ENCODE measurements at places on chromosomes 5 and 9.

DNA sequence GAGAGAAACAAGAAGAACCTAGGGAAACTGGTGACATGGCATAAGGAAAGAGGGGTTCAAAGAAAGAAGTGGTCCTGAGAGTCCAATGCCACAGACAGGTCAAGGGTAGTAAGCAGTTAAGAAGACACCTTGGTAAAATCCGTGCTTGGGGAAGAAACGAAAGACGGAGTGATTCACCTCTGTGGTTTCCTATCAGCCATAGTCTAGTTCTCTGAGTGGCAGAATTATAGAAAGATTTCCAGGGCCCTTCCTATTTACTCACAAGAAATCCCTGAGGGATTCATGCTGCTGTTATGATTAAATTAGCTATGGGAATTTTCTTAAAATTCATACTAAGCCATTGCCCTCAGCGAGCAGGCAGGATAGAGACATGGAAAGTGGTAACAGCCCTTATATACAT lies 31.7 kb downstream of the IL33 start:
- no peak for DNase-seq

- no peak for DNase-seq
Measured at GRCh38 chr5:25579111-25579510, 934.3 kb upstream of the CDH10 start.

GRCh38 chr5:173015192-173015591 lies 31.6 kb downstream of the ATP6V0E1 start:
- DNase-seq: no peak

- no peak for DNase-seq
Measured at GRCh38 chr5:87150630-87151029, 117.1 kb upstream of the RASA1 start.

- DNase-seq: no peak
Measured at GRCh38 chr5:62386824-62387223, 16.9 kb downstream of the DIMT1 start.

DNA sequence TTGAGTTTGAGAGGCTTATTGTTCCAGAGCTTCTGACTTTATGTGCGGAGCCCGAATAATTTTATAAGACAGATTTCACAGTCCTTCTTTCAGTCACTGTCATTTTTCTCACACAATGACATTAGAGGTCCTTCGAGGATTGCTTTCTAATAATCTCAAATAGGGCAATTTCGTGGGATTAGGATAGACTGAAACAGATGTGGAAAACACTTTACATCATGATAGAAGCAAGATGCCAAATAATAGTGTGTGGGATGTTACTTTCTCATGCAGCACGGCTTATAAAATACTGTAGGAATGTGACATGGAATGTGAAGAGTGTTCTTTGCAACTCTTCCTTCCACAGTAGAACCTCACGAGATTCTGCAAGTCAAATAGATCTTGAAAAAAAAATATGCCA lies 451.3 kb downstream of the SEMA5A start:
- no peak for DNase-seq

Data from stimulated activated CD8-positive, alpha-beta memory T cell treated with anti-CD3 and anti-CD28 coated beads, Interleukin-7, amount 100 ng/mL, for 24 hours (primary cell).